ENCODE measurements at places on chromosomes 13 and 19.

GRCh38 chr13:23859455-23859854 is 29.7 kb downstream of the MIPEP start:
- DNase-seq = no peak

DNA sequence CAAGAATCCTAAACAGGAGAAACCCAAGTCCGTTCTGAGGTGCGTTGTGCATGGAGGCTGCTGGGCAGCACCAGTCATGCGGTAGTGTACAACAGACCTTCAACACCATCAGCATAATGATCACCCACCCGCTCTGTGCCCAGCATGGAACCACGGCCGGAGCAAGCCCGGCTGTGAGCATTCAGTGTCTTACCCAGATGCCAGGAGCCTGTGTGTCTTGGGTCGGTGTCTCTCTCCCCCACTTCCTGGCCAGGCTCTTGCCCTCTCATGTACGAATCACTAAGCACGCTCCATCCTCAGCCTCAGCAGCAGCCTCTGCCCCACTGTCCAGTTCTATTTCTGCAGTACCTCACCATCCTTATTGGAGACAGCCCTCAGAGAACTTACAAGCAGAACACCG is 231.6 kb upstream of the IRS2 start:
- DNase-seq = no peak

- no peak for DNase-seq
These were observed 13.1 kb upstream of the WTIP start for GRCh38 chr19:34468409-34468808.

GRCh38 chr13:77386880-77387606 is 60.1 kb upstream of the MYCBP2 start:
- peak; percentile 48 for DNase-seq

DNA sequence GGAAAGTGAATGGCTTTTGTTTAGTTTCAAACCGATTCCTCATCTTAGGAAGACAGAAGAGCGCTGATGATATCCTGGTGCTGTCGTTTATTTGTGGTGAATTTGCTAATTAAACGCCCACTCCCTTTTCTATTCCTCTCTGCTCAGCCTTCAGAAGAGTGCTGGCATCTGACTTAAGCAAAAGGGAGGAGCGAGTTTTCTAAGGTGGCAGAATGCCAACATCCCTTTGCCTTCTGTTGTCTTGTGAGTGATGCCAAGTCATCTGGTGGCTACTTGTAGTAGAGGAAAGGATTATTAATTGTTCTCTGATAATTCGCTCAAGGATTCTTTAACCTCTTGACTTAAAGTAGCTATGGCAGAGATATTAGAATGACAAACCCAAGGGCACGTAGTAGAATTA is 68.1 kb downstream of the ERCC5 start:
- no peak for DNase-seq

DNA sequence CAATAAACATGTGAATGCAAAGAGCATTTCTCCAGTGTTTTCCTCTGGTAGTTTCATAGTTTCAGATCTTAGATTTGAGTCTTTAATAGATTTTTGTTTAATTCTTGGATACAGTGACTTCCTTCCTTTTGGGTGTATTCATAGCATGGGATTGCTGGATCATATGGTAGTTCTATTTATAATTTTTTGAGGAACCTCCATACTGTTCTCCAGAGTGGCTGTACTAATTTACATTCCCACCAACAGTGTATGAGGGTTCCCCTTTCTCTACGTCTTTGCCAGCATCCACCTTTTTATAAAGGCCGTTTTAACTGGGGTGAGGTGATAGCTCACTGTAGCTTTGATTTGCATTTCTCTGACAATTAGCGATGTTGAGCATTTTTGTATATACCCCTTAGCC is 9.3 kb upstream of the CALM3 start:
- no peak for DNase-seq

DNA sequence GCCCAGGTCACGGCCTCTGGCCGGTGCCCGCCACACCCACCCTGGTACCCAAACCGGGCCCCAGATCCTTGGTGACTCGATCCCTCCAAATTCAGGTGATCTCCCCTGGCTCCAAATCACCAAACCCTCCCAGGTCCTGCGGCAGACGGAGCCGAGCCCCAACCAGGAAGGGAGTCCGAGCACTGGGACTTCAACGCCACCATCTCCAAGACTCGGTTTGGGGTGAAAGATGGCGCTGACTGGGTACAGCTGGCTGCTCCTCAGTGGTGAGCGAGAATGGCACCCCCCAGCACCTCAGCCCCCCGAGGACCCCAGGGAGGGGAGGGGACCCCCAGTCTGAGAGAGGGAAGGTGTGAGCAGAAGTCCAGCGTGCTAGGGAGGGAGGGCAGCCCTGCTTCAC is 2.3 kb downstream of the CEACAM16 start:
- DNase-seq = no peak

DNA sequence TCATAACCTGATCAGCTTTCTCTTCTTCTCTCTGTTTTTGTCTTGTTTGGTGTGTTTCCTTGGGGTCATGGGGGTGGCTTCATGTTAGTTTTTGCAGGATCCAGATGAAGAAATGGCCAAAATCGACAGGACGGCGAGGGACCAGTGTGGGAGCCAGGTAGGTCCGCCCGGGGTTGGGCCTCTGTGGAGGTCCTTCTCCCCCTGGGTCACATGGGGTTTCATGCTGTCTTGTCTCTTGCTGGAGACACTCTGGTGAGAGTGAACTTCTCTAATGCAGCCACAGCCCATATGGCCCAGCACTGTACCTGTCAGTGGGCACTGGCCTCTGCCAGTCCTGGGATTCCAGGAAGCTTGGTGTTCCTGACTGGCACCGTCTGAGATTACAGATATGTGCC is 1.1 kb downstream of the CCNE1 start:
- no peak for DNase-seq

DNA sequence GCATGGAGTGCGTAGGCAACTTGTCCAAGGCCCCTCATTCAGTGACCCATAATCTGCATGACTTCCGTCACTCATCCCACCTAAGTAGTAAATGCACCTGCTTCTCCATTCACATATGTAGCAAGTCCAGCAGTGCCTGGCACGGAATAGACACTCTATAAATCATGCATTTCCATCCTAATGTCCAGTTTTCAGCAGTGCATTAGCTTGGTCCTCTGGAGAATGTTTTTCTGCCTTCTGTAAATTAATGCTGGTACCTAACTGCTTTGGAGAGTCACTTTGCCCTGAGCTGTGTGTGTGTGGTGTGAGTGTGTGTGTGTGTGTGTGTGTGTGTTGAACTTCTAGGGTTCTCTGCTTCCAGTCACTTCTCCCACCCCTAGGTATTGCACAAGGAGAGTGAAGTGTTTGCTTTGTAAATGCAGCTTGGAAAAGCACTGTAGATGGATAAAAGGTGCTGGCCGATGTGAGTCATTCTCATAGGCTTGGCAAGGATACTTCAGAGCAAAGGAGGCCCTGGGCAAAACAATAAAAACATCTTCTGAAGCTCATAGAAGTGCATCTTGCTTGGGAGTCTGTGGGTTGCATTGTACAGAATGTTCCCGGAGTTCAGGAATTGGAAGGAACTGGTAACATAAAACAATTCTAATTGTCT is 181.8 kb downstream of the KATNAL1 start:
- peak; percentile 81 for DNase-seq

- no peak for DNase-seq
These were observed 153.1 kb downstream of the FGF9 start for GRCh38 chr13:21823949-21824348.

- DNase-seq = no peak
These were observed 2.7 kb downstream of the C2CD4C start for GRCh38 chr19:406135-406781.

DNA sequence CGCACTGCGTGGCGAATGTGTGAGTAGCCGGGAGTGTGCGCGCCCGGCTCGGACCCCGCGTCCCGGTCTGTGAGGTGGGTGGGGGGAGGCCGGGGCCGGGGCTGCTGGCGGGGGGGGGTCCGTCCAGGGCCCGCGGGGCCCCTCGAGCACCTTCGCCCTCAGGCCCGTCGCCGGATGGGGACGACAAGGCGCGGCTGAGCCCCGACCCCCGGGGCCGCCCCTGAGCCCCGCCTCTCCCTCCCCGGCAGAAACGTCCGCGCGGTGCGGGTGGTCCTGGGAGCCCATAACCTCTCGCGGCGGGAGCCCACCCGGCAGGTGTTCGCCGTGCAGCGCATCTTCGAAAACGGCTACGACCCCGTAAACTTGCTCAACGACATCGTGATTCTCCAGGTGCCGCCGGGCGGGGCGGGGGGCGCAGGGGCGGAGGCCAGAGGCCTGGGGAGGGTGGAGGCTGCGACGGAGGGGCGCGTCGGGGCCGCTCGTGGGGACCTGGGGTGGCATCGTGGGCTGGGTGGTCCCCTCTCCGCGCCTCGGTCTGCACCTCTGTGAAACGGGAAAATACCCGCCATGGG is 997 bp downstream of the ELANE start:
- DNase-seq = no peak

GRCh38 chr13:24053519-24054251 is 106.8 kb upstream of the SPATA13 start:
- no peak for DNase-seq

GRCh38 chr13:44410328-44410859 is 36.8 kb downstream of the SERP2 start:
- DNase-seq = no peak

GRCh38 chr19:35154525-35155406 is at the start of gene FXYD5:
FXYD5 (plus strand) TSS chr19:35154735; CDS start chr19:35155551, 816 bp downstream.
- no peak for DNase-seq

DNA sequence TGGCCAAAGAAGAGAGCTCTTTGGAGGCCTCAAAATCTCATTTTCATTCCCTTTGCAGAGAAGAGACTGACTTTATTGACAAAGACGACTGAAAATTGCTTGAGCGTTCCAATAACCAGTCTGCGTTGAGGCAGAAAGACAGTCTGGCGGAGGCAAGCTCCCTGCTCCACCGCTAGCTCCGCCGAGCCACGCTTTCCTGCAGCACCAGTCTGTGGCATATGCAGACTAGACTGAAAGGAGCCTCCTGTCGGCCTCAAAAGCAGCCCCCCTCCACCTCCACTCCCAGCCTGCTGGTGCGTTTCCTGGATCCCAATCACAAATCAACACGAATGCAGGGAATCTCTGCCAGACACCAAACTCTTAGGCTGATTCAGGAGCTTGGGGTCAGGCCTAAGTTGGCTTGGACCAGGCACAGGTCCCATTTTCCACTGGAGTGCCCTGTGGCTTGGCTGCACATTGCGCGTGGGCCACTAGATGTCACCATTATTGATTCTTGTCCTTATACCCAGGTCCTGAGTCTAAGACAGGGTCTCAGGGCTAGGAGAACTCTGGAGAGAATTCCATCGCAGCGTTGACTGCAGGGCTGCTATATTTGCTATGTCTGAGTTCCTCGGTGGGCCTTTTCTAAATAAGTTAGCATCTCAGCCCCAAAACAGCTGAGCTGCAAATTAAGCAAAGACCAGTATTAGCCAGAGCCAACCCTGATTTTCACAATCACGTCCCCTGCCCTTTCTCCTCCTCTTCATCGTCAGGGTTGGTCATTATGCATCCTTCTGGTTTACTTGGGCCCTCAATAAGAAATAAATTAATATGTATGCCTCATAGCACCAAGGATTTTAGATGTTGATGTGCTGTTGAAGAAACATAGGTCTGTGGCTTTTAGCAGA is 5.2 kb upstream of the ZNF507 start:
- DNase-seq = no peak

DNA sequence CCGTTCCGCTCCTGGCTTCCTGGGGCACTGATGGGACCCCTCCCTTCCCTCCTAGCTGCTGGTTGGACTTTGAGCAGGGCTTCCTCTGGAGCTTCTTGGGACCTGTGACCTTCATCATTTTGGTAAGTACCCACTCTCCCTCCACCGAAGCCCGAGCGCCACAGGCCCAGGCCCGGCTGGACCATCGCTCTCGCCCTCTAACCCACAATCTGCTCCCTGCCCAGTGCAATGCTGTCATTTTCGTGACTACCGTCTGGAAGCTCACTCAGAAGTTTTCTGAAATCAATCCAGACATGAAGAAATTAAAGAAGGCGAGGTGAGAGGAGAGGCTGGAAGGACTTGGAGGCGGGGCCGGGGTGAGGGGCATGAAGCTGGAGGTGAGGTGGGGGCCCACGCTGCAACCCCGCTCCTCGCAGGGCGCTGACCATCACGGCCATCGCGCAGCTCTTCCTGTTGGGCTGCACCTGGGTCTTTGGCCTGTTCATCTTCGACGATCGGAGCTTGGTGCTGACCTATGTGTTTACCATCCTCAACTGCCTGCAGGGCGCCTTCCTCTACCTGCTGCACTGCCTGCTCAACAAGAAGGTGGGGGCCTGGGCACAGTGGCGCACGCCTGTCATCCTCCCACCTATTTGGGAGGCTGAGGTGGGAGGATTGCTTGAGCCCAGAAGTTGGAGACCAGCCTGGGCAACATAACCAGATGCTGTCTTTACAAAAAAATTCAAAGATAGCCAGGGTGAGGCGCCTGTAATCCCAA is 12.3 kb downstream of the DDX39A start:
- no peak for DNase-seq

- DNase-seq = no peak
These were observed 65.5 kb downstream of the DPY19L3 start for GRCh38 chr19:32471095-32471494.

DNA sequence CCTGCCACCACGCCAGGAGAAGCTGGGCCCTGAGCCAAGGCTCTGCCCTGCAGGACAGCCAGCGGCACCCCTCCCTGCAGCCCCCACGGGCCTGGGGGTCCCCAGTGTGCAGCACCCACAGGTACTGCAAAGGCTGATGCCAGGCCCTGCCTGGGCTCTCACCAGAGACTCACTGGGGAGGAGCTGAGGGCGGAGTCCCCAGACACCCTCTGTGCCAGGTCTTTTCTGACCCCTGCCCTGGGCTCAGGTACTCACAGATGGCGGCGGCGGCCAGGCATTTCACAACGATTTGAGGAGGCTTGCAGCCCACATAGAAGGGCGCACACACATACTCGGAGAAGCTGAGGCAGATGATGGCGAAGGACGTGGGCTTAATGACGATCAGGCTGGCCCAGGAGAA is 5.7 kb downstream of the SLC7A9 start:
- DNase-seq = no peak

GRCh38 chr19:10037809-10038208 is 24.5 kb downstream of the RDH8 start:
- DNase-seq = no peak
